ENCODE measurements at places on chromosomes 11 and 22.

DNA sequence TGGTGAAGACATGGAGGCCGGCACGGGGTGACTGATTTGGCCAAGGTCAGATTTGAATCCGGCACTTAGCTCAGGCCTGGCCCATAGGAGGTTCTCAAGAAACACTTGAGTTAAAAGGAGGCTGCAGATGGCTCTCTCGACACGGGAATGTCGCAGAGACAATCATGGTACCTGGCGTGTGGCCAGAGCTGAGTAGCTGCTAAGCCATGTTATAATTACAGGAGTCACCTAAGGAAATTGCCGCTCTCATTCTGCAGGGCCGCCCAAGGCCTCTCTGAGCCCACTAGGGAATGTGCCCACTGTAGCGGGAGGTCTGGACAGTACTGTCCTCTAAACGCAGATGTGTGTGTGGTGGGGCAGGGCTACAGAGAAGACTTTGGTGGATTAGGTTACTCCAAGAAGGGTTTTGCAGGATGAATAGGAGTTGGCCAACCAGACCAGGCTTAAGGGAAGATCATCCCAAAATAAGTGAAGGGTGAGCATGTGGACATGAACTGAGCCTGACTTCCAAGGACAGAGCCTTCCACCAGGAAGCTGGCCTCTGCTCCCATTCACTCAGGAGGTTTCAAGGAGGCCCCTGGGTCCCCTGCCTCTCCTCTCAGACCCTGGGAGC, 19.3 kb upstream of the PRR5 start:
- no peak for DNase-seq

GRCh38 chr11:12901874-12902481, 107.1 kb upstream of the RASSF10 start:
- DNase-seq: no peak

- no peak for DNase-seq
Measured at GRCh38 chr11:71418643-71419042, 29.6 kb downstream of the DHCR7 start.

DNA sequence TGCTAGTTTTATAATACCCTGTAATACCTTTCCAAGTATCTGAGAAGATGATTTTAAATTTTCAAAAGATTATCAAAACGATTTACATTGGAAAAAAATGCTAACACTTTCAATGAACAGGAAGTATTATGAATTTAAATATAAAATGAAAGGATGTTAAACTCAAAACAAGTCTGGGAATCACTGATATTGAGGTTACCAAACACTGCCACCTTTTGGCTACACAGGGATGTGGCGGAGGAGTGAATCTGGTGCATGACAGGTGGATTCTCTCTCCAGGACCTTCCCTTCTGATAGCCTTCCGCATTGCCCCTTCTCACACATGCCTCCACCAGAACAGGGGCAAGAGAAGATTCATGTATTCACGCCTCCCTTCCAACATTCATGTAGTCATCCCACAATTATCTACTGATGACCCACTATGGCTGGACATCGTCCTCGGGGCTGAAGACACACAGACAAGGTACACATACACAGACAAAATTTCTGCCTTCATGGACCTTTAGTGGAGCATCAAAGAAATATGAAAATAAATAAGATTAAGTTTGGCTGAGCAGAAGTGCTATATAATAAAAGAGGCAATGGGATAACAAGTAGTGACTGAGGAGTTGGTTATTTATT, 34.7 kb downstream of the ATG16L2 start:
- no peak for DNase-seq

DNA sequence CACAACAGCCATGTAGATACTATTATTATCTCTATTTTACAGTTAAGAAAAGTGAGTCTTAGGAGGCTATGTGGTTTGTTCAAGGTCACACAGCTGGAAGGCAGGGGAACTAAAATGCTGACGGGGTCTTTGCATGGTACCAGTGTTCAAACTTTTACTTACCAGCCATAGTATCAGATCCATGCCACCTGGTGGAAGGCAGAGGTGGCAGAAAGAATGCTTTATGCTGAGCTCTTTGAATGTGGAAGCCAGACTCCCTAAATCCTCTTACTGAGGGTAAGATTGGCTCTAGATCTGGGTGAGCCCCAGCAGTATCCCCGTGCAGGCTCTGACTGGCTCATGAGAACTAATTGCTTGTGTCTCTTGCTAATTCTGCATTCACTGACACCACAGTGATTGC, 54.3 kb upstream of the NAV2 start:
- DNase-seq: no peak

Measured in anterior cingulate cortex (tissue), 58 donors.